ENCODE measurements at places on chromosomes 12 and 14.

DNA sequence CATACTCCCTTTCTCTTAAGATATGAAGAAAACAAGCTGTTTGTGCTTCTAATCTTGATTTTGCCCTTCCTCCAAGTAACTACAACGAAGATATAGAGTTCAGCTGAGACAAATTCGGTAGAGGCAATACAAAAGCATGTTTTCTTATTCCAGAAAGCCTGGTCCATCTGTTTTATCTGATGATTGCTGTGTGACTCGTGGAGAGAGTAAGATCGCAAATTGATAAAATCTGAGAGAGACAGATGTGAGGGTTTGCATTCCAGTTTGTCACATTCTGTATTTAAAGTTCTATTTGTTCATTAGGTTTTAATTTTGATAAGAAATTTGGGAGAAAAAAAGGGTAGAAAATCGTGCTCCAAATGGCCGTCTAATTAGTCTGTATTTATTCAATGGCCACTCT lies 192.1 kb downstream of the CPNE8 start:
- no peak for DNase-seq

DNA sequence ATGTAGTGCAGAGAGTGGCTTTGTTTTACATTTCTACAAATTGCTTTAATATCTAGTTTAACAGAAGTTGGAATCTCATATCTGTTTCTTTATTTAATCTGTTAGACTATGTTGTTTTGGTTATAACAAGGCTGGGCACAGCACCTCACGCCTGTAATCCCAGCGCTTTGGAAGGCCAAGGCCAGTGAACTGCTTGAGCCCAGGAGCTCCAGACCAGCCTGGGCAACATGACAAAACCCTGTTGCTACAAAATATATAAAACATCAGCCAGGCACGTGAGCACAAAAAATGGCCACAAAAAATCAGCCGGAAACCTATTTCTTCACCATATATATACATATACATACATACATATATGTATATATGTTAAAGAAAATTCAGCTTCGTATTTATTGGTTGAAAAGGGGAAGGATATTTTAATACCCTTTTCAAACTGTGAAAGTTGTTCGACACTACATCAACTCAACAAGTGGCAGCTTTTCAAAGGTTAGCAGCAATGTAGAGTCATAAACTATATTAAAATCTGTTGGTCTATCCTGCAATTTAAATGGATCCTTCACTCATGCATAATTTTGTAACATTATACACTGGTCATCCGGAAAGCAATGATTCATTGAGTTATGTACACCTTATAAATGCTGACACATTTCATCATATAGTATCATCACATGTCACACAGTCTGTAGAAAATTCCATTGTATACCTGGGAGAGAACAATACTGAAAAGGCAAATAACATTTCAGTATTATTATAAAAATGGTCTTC lies 7.1 kb downstream of the NR2C1 start:
- DNase-seq: no peak

DNA sequence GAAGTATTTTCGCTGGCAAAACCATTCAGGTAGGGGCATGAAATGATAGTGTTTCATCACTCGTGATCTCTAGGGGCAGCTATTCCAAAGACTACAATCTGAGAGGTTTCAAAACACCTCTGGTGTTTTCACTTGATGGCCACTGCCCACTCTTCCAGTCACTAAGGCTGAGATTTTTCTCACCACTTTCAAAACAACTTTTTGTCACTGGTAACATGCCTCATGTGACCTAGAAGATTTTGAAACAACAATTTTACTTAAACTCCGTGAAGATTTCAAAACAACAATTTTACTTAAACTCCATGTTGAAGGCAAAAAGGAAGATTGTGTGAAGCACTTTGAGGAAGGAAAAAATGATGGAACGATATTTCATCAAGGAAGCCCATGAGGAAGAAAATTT lies 1.2 kb upstream of the IRAK3 start:
- no peak for DNase-seq

DNA sequence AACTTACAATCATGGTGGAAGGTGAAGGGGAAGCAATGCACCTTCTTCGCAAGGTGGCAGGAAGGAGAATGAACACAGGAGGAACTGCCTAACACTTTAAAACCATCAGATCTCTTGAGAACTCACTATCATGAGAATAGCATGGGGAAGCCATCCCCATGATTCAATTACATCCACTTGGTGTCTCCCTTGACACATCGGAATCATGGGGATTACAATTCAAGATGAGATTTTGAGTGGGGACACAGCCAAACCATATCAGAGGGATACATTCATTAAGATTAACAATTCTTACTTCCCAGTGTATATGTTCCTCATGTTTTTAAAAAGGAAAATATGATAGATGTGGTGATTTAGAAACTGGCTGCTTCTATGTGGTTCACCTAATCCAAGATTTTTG lies 117.9 kb downstream of the PDE3A start:
- DNase-seq: no peak

GRCh38 chr14:28088125-28088524 lies 678.5 kb upstream of the FOXG1 start:
- DNase-seq: no peak

DNA sequence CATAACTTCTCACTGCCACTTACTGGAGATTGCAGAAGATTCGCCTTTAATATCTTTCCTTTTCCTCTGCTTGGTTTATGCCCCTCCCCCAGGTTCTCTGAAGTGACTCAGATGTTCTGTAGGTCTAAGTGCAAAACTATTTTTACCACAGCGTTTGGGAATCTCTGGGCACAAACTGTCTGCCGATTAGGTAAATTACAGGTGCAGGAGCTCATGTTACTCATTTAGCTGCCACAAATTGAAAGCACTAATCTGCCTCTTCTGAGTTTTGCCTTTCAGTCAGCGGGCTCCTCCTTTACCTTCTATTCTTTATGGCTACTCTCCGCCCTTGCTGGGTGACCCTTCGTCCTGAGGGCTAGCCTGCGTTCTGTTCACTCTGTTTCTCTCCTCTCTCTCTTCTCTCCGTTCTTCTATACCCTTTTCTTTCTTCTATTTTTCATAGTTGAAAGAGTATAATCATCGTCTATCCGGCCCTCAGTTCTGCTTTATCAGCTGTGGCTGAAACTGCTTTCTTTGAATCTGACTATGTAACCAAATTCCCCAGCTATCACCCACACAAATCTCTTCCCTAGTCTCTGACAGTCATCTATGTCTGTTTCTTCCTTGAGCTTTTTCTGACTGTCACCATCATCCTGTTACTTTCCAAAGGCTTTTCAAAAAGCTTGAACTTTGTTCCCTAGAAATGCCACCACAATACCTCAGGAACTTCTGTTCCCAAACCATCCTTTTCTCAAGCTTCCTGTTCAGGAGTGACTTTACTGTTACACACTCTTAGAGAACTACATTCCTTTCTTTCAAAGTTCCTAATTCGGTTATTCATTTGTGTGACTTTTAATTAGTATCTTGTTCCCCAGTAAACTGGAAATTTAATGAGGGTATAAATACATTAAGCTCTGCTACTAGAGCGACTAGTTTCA lies 4.3 kb upstream of the MYF6 start:
- no peak for DNase-seq

- no peak for DNase-seq
Measured at GRCh38 chr12:68510397-68510796, 100.3 kb upstream of the RAP1B start.

GRCh38 chr12:93061473-93062419 lies 132.7 kb upstream of the EEA1 start:
- no peak for DNase-seq

DNA sequence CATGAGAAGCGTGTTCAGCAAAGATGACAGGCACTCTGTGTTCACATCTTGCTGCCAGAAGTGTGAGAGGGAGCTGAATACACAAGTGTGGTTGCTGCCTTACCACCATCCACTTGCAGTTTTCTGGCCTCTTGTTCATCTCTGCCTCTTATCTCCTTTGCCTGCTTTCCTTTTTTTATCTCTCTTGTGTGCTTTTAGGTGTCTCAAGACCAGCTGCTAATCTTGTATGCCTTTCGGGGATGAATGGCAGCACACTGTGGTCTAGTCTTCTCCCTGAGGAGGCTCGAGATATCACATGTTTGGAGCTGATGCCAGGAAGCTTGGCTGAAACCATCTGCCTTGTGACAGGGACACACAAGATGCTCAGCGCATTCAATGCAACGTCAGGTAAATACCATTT lies 17.2 kb downstream of the FAM234B start:
- DNase-seq: peak; percentile 56

DNA sequence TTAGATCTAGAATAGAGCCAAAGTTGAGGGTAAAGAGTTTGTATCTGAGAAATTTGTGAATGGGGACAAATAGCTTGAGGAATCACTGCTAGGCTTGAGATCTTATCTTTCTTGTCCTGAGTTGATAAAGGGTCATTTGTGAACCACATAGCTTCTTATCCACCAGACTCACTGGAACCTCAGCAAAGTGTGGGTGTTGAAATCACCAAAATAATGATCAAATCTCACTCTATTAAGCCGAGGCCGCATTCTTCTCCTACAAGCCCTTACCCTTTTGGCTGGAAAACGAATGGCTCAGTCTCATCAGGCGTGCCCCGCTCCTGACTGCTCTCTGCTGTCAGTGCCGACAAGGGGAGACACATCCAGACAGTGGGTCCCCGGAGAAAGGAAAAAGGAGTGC lies 240.6 kb downstream of the EGLN3 start:
- DNase-seq: no peak

DNA sequence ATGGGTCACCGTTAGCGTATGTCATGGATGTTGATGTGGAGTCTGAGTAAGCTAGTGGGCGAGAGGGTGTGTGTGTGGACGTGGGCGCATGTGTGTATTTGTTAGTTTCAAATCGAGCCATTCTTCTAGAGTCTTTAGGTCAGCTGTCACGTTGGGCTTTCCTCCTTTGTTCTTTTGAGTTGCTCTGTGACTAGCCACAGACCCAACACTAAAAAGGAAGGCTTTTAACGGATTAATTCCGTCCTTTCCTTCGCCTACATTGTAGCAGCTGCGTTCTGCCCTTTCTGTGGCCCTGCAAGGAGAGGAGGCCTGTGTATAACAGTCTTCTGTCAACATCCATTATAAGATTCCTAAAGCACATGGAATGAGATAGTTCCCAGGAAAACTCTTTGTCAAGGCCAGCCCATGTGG lies 117.2 kb upstream of the DNM1L start:
- DNase-seq: no peak

GRCh38 chr14:93735206-93735605 lies 53.1 kb downstream of the PRIMA1 start:
- DNase-seq: no peak

GRCh38 chr14:54728700-54729527 lies 162.0 kb downstream of the SAMD4A start:
- no peak for DNase-seq

DNA sequence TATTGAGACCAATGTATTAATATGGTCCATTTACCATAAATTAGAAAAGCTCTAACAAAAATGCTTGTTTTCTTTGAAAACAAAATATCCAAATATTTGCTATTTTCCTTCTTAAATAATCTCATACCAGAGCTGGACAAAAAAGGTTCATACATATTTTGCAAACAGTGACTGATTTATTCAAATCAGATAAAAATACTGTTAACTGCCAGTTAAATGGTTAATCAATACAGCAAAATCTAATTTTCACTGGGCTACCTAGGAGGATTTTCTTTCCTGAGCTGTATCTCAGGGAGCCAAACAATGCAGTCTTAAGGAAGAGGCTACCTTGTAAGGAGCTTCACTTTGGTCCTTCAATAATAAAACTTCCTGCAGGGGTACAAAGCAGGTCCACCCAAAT lies 2.0 kb downstream of the FERMT2 start:
- no peak for DNase-seq

DNA sequence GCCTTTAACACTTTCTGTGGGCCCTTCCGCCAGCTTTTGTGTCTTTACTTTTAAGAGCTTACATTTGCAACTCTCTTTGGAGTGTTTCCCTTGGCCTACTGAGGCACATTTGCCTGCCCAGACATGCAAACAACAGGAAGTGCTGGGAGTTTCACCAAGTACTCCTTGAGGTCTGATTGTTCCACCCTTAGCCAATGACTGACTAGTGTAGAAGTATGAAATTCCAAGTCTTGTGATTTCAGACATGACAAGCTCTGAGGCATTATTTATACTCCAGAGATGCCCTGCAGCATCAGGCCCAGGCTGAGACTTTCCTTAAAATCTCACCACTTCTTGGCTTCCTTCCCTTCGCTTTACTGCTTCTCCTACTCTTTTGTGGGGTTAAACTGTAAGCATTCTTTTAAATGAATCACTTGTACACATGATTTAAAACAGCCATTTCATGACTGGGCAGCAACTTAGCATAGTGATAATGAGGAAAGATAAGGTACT lies 174.1 kb downstream of the SLC6A15 start:
- DNase-seq: no peak

- no peak for DNase-seq
Measured at GRCh38 chr12:88371416-88372183, 208.7 kb downstream of the KITLG start.

DNA sequence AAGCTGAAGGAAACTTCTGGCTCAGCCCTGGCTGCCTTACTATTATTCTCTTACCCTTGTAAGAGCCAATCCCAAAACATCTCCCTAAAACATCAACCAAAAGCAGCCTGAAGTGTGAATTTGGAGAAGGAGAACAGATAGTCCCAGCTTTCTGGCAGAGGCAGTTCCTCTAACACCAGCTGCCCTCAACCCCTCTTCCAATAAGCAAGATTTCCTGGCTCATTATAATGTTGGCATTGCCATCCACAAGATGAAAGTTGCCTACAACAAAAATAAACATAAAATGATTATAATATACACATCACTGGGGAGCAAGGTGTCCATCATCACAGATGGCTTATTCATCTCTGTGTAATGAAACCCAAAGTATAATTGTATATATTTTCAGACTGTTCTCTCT lies 352.5 kb upstream of the CCDC196 start:
- DNase-seq: no peak

- DNase-seq: no peak
Measured at GRCh38 chr14:73661872-73662271, 17.1 kb downstream of the DNAL1 start.

All from common myeloid progenitor, CD34-positive (primary cell).